ENCODE measurements at places on chromosomes 7 and 10.

DNA sequence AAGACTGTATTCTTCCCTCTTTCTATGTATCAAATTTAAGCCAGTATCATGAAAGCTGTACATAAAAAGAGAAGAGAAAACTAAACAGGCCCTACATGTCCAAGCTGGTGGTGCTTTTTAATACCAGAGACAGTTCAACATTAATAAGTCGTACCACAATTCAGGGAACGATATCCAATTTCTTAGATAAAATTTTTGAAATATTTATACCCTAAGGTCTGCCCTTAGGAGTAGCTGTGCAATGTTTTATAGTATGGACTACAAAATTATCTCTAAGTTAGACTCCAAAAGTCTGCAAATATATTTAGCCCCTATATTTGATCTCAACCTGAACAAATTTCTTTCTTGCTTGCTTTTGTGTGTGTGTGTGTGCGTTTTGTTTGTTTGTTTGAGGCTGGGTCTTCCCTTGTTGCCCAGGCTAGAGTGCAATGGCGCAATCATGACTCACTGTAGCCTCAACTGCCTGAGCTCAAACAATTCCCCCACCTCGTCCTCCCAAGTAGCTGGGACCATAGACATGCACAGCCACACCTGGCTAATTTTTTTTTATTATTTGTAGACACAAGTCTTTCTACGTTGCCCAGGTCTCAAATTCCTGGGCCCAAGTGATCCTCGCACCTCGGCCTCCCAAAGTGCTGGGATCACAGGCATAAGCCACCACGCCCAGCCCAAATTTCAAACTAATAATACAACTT is 13.2 kb downstream of the ARHGAP19 start:
- peak overlapping the region; percentile 57 for H3K27ac ChIP-seq
- DNase-seq: no peak
- H3K4me3 ChIP-seq: no peak overlapping the region
- H3K36me3 ChIP-seq: no peaks in the 10 kb centered on the region
- no peaks in the 10 kb centered on the region for H3K4me1 ChIP-seq
- no peaks in the 10 kb centered on the region for H3K27me3 ChIP-seq

GRCh38 chr7:92748495-92748894 is 87.9 kb downstream of the CDK6 start:
- no peaks in the 10 kb centered on the region for H3K4me1 ChIP-seq
- no peak overlapping the region for H3K27ac ChIP-seq
- H3K36me3 ChIP-seq: no peaks in the 10 kb centered on the region
- H3K27me3 ChIP-seq: no peaks in the 10 kb centered on the region
- H3K4me3 ChIP-seq: no peak overlapping the region

DNA sequence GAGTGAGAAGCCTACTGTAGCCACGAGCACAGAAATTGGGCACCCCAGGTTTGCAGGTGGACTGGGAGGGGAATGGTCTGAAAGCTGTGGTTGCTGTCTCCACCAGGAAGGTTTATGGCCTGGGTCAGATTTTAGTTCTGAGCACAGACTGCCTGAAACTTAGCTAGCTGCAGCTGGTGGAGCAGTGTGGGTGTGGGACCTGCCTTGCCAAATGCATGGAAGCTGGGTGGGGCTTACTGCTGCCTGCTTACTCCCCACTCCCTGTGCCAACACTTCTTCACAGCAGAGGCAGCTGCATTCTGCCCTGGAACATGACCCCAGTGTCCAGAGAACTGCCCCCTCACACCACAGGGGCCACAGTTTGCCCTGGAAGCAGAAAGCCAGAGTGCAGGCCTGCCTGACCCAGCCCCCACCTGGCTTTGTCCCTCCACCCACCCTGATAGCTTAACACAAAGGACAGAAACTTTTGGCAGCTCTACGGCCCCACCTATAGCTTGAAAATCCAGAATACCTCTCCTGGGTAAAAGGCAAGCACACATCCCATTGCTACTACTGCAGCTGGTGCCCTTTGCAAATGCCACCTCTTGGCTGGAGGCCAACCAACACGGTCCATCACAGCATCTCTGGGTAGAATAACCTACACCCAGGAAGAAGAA is 281.6 kb downstream of the AGMO start:
- no peaks in the 10 kb centered on the region for H3K27me3 ChIP-seq
- H3K27ac ChIP-seq: no peak overlapping the region
- no peak overlapping the region for H3K4me3 ChIP-seq
- no peaks in the 10 kb centered on the region for H3K36me3 ChIP-seq
- DNase-seq: no peak

DNA sequence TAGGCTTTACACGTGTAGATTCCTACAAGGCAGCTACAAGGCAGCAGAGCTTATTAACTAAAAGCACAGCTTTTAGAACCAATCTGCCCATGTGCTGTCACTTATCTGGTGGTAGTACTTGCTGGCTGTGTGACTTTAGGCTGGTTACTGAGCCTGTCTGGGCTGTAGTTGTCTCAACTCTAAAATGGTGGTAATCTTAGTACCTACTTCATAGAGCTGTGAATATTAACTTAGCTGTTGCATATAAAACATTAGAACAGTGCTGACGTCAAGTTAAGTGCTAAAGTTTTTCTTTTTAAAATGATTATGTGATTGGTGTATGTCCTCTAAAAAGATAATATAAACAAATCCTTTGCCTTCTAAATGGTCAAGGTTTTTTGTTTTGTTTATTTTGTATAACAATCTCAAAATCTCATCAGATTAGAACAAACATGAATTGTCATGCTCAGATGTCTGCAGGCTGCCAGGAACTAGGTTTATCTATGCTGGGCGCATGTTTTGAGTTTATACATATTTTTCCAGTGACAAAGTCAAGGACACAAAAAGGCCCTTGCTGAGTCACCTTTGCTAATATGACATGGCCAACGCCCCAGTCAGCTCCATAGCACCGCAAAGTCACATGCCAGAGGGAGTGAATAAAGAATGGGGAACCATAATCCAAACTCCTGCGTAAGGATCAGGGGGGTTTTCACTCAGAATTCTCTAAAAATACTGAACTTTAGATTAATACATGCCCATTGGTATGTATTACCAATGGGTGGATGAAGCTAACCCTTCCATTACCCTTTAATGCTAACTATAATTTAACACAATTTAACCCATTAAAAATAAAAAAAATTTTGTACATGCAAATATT is 39.8 kb upstream of the ARL4A start:
- H3K27me3 ChIP-seq: no peaks in the 10 kb centered on the region
- no peaks in the 10 kb centered on the region for H3K4me1 ChIP-seq
- no peak for DNase-seq
- no peak overlapping the region for H3K27ac ChIP-seq

GRCh38 chr7:138126928-138127327 is 50.7 kb downstream of the AKR1D1 start:
- no peaks in the 10 kb centered on the region for H3K4me1 ChIP-seq
- no peak overlapping the region for H3K4me3 ChIP-seq
- H3K36me3 ChIP-seq: peaks cover 2% of the 10 kb centered on the region
- H3K27me3 ChIP-seq: no peaks in the 10 kb centered on the region
- no peak overlapping the region for H3K27ac ChIP-seq
- no peak for DNase-seq

- H3K4me1 ChIP-seq: peaks cover 34% of the 10 kb centered on the region
- H3K36me3 ChIP-seq: no peaks in the 10 kb centered on the region
- peaks cover 71% of the 10 kb centered on the region for H3K27me3 ChIP-seq
These were observed 4.8 kb downstream of the ELOVL3 start for GRCh38 chr10:102230861-102231356.

GRCh38 chr10:103967448-103968071 is 620 bp downstream of the SLK start:
- peaks cover 11% of the 10 kb centered on the region for H3K4me1 ChIP-seq
- H3K4me3 ChIP-seq: peak overlapping the region; percentile 73
- H3K27me3 ChIP-seq: no peaks in the 10 kb centered on the region
- no peak for DNase-seq

DNA sequence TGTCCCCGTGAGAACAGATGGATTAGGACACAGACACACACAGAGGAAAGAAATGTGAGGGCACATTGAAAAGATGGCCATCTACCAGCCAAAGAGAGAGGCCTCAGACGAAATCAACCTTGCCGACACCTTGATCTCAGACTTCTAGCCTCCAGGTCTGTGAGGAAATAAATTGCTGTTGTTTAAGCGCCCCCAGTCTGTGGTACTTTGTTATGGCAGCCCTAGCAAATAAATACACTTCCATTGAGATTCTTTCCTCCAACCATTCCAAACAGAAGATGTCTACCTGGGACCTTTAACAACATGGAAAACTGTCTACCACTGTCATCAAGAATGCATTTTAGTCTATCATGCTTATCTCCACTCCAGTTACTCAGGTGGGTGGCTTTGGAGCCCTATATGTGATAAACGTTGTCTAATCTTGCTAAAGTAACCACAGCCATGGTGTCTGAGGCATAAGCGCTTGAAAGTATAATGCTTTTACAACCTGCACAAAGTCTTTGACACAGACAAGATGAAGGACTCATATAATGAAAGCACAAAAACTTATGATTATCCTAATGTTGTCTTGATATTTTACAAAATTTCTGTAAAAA is 244.3 kb downstream of the MTERF1 start:
- H3K4me3 ChIP-seq: no peak overlapping the region
- no peaks in the 10 kb centered on the region for H3K27me3 ChIP-seq
- no peaks in the 10 kb centered on the region for H3K36me3 ChIP-seq
- no peaks in the 10 kb centered on the region for H3K4me1 ChIP-seq

- H3K36me3 ChIP-seq: no peaks in the 10 kb centered on the region
- no peaks in the 10 kb centered on the region for H3K27me3 ChIP-seq
- no peak overlapping the region for H3K27ac ChIP-seq
These were observed 32.1 kb upstream of the CNNM1 start for GRCh38 chr10:99297033-99297432.

- no peak overlapping the region for H3K4me3 ChIP-seq
- no peaks in the 10 kb centered on the region for H3K36me3 ChIP-seq
- no peak for DNase-seq
- H3K27me3 ChIP-seq: peaks cover 3% of the 10 kb centered on the region
These were observed 70.2 kb upstream of the PPP2R2D start for GRCh38 chr10:131830446-131831130.

- no peaks in the 10 kb centered on the region for H3K27me3 ChIP-seq
- peaks cover 29% of the 10 kb centered on the region for H3K4me1 ChIP-seq
- DNase-seq: no peak
- H3K36me3 ChIP-seq: no peaks in the 10 kb centered on the region
These were observed 6.5 kb downstream of the ARHGAP22 start for GRCh38 chr10:48598243-48598935.

DNA sequence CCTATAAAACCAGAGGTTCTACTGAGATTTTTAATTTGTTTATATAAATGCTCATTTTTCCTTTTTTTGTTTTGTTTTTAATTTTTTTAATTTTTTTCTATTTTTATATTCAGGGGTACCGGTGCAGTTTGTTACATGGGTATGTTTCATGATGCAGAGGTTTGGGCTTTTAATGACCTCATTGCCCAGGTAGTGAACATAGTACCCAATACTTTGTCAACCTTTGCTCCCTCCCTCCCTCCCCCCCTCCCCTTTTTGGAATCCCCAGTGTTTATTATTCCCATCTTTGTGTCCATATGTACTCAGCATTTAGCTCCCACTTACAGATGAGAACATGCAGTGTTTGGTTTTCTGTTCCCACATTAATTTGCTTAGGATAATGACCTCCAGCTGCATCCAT is 94.4 kb upstream of the NEBL start:
- H3K4me1 ChIP-seq: peaks cover 8% of the 10 kb centered on the region
- H3K4me3 ChIP-seq: no peak overlapping the region
- H3K27me3 ChIP-seq: no peaks in the 10 kb centered on the region

DNA sequence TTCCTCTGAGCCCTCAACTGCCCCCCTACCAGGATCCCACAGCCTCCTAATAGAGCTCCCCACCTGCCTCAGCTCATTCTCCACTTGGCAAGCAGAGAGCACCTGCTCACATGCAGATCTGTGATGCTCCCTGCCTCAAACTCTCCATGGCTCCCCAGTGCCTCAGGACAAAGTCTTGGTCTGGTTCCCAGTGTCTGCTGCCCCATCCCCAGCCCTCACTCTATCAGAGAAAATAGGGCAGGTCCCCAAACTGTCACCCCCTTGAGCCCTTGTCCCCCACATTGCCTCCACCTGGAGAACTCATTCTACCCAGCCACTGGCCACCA is 20.8 kb upstream of the ELN start:
- no peaks in the 10 kb centered on the region for H3K36me3 ChIP-seq
- H3K27me3 ChIP-seq: no peaks in the 10 kb centered on the region
- H3K4me3 ChIP-seq: no peak overlapping the region
- no peak overlapping the region for H3K27ac ChIP-seq

DNA sequence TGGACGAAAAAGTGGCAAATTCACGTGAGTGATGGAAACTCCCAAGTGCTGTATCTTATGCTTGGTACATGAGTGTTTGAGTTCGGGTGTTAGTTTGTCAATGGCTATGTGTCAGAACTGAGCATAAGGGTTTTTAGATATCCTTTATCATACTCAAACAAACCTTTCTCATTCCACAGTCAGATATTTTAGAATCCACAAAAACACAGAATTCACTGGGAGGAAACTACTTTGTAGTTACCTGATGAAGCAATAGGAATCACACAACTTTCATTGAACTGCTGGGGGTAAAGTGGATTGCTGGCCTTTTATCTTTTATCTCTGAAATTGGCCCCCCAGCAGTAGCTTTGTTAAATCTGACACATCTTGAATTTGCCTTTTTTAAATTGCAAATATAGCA is 64.0 kb downstream of the DKK1 start:
- H3K4me1 ChIP-seq: no peaks in the 10 kb centered on the region
- no peaks in the 10 kb centered on the region for H3K36me3 ChIP-seq
- H3K27me3 ChIP-seq: no peaks in the 10 kb centered on the region
- H3K27ac ChIP-seq: no peak overlapping the region
- no peak for DNase-seq

- peaks cover 63% of the 10 kb centered on the region for H3K36me3 ChIP-seq
- H3K27me3 ChIP-seq: no peaks in the 10 kb centered on the region
- DNase-seq: peak; percentile 80
- peaks cover 25% of the 10 kb centered on the region for H3K4me1 ChIP-seq
- peak overlapping the region; percentile 80 for H3K4me3 ChIP-seq
- peak overlapping the region; percentile 97 for H3K27ac ChIP-seq
These were observed 10.0 kb upstream of the CHCHD1 start for GRCh38 chr10:73771722-73772280.

DNA sequence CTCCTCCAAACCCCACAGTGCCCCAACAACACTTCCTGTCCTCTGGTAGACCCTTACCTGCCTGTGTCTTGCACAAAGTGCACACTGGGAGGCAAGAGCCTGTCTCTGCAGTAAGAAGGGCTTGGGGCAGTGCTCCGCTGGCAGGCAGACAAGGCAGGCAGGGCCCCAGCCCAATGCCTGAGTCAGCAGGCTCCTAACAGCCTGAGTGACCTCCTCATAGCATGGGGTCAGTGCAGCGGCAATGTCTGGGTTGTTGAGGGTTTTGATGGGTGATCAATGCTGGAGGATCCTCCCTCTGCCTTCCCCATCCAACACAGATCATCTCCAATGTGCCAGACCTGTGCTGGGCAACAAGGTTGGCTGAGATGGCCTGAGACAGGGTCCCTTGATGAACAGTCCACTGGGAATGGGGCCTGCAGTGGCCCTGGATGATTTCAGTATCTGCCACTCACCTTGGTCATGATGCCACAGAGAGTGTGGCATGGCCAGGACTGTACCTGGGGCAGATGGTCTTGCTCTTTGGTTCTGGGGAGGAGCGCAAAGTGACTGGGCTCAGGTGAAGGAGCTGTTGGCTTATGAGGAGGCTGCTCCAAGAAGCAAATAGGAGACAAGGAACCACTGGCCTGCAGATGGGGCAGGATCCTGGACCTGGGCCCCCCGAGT is 55.6 kb upstream of the CAMK2B start:
- H3K4me1 ChIP-seq: peaks cover 31% of the 10 kb centered on the region
- H3K36me3 ChIP-seq: peaks cover 39% of the 10 kb centered on the region
- no peak overlapping the region for H3K27ac ChIP-seq
- H3K4me3 ChIP-seq: no peak overlapping the region
- no peak for DNase-seq

Data from spinal cord (tissue), 10 donors.